ENCODE measurements at places on chromosomes 5 and 9. TPM values are rescaled to one million over a fixed set of nuclear protein-coding genes. Genes with fewer than 3 reads are reported as not detected.

RAB3C gene
- total RNA-seq = under 0.01 TPM

TRAF1 gene
- total RNA-seq = 88.8 TPM

GCNT4 gene
- 10.8 TPM for total RNA-seq

SPATA31D4 gene
- total RNA-seq = not detected

WDR31 gene
- 0.21 TPM for total RNA-seq

MEGF10 gene
- under 0.01 TPM for total RNA-seq

CKMT2 gene
- total RNA-seq = 1.0 TPM

SPINK13 gene
- total RNA-seq = not detected

IL31RA gene
- 1.8 TPM for total RNA-seq

SNCAIP gene
- total RNA-seq = not detected

ADAMTS13 gene
- 0.42 TPM for total RNA-seq

PCA3 gene
- under 0.01 TPM for total RNA-seq

PRLR gene
- total RNA-seq = 1.6 TPM

APC gene
- 48.3 TPM for total RNA-seq

PALM2AKAP2 gene
- under 0.01 TPM for total RNA-seq
